PC-3 (cell line): ENCODE measurements at places on chromosomes 7 and 10. TPM values are rescaled to one million over a fixed set of nuclear protein-coding genes. Genes with fewer than 3 reads are reported as not detected.

- no peaks in the 10 kb centered on the region for H3K27me3 ChIP-seq
- H3K36me3 ChIP-seq, result no peaks in the 10 kb centered on the region
- no peak overlapping the region for H3K27ac ChIP-seq
- H3K4me3 ChIP-seq, result no peak overlapping the region
Observed at GRCh38 chr7:94054130-94054529, 50.0 kb upstream of the BET1 start.

GRCh38 chr7:833601-834258 lies 1.5 kb downstream of the SUN1 start:
- H3K4me1 ChIP-seq, result peaks cover 58% of the 10 kb centered on the region
- H3K27ac ChIP-seq, result peak overlapping the region; percentile 99
- H3K27me3 ChIP-seq, result no peaks in the 10 kb centered on the region
- H3K4me3 ChIP-seq, result no peak overlapping the region
- peaks cover 9% of the 10 kb centered on the region for H3K36me3 ChIP-seq
- no peak for DNase-seq

Gene APBB1IP
- total RNA-seq, result not detected in 2 replicates

Gene TMEM225B
- not detected in 2 replicates for total RNA-seq

Gene SFRP5
- total RNA-seq, result not detected in 2 replicates

Gene PVRIG
- total RNA-seq, result not detected in 2 replicates

Gene VKORC1L1
- 7.6 and 9.4 TPM in 2 replicates for total RNA-seq

DNA sequence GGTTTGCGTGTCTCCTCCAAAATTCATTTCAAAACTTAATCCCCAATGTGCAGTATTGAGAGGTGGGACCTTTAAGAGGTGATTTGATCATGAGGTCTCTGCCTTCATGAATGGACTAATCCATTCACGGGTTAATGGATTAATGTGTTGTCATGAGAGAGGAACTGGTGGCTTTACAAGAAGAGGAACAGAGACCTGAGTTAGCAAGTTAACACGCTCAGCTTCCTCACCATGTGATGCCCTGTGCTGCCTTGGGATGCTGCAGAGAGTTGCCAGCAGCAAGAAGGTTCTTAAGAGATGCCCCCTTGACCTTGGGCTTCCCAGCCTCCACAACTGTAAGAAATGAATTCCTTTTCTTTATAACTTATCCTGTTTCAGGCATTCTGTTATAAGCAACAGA lies 3.7 kb upstream of the TCTN3 start:
- no peaks in the 10 kb centered on the region for H3K27me3 ChIP-seq
- DNase-seq, result no peak
- H3K4me3 ChIP-seq, result no peak overlapping the region
- no peaks in the 10 kb centered on the region for H3K36me3 ChIP-seq
- H3K4me1 ChIP-seq, result peaks cover 4% of the 10 kb centered on the region; the same call in 1 of the 2 replicates

GRCh38 chr7:92806496-92806895 lies 29.9 kb downstream of the CDK6 start:
- H3K27me3 ChIP-seq, result no peaks in the 10 kb centered on the region
- no peak for DNase-seq
- H3K4me1 ChIP-seq, result peaks cover 21% of the 10 kb centered on the region
- peaks cover 5% of the 10 kb centered on the region; the same call in 1 of the 2 replicates for H3K36me3 ChIP-seq
- no peak overlapping the region for H3K4me3 ChIP-seq

Gene RAPGEF5
- total RNA-seq, result 5.6 and 10.8 TPM in 2 replicates

- peaks cover 8% of the 10 kb centered on the region for H3K4me1 ChIP-seq
- H3K36me3 ChIP-seq, result no peaks in the 10 kb centered on the region
- no peak overlapping the region for H3K27ac ChIP-seq
- DNase-seq, result no peak
- H3K4me3 ChIP-seq, result no peak overlapping the region
- no peaks in the 10 kb centered on the region for H3K27me3 ChIP-seq
Observed at GRCh38 chr10:51547941-51548340, 151.5 kb downstream of the CSTF2T start.

GRCh38 chr7:34140066-34140465 lies 234.7 kb downstream of the BMPER start:
- peaks cover 29% of the 10 kb centered on the region for H3K27me3 ChIP-seq
- H3K36me3 ChIP-seq, result no peaks in the 10 kb centered on the region
- no peak for DNase-seq
- H3K4me3 ChIP-seq, result no peak overlapping the region
- no peaks in the 10 kb centered on the region for H3K4me1 ChIP-seq

Gene PPP1R17
- not detected in 2 replicates for total RNA-seq

DNA sequence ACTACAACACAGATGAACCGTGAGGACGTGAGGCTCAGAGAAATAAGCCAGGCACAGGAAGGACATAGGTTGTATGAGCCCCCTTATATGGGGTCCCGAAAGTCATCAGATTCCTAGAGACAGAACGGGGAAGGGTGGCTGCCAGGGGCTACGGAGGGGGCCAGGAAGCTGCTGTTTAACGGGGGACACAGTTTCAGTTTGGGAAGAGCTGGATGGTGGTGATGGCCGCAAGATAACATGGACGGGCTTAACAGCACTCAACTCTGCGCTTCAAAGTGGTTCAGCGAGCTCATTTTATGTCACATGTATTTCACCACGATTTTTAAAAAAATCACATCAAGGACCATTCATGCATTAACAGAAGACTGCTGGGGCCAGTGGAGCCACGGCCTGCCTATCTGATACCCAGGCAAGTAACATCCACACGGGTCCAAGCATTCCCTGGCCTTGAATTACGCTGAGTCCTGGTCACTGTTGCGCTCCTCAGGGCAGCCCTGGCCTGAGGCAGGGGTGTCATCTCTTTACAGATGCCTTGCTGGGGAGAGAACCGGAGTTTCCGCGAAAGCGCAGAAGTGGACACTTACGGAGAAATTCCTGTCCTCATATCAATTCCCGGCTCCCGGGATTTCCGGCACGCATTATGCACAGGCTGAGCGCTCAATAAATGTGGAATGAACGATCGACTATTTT lies 1.5 kb downstream of the CARD11 start:
- H3K27ac ChIP-seq, result no peak overlapping the region
- DNase-seq, result no peak
- H3K4me1 ChIP-seq, result 0 out of 2 replicates have a peak, but pooled peaks cover 6% of the 10 kb centered on the region
- H3K36me3 ChIP-seq, result no peaks in the 10 kb centered on the region

DNA sequence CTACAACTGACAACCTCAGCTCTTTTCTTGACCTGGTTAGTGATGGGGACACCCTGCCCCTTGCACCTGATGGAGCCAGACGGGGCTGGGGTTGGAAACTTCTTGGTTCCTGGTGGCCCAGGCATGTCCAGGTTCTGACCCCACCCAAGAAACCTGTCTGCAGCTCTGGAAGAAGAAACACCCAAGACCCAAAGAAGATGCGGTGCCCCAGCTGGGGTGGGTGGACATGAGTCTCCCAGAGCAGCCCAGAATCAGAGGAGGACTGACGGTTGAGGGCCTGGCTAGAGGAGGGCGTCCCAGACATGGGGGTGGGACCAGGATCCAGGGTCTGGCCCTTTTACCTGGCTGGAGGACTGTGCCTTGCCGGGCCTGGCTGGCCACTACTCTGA lies 202.4 kb downstream of the GLRX3 start:
- no peaks in the 10 kb centered on the region for H3K27me3 ChIP-seq
- H3K4me1 ChIP-seq, result no peaks in the 10 kb centered on the region
- DNase-seq, result no peak
- no peak overlapping the region for H3K4me3 ChIP-seq
- H3K36me3 ChIP-seq, result no peaks in the 10 kb centered on the region
- no peak overlapping the region for H3K27ac ChIP-seq

Gene CDK14
- total RNA-seq, result 6.6 and 8.2 TPM in 2 replicates

- no peak overlapping the region for H3K4me3 ChIP-seq
- H3K27ac ChIP-seq, result no peak overlapping the region
- DNase-seq, result no peak
- H3K36me3 ChIP-seq, result no peaks in the 10 kb centered on the region
- H3K27me3 ChIP-seq, result no peaks in the 10 kb centered on the region
Observed at GRCh38 chr7:35657125-35657524, 37.8 kb downstream of the HERPUD2 start.

GRCh38 chr10:110946496-110946895 lies 27.1 kb downstream of the SHOC2 start:
- H3K27ac ChIP-seq, result no peak overlapping the region
- H3K4me1 ChIP-seq, result no peaks in the 10 kb centered on the region
- no peak overlapping the region for H3K4me3 ChIP-seq
- no peaks in the 10 kb centered on the region for H3K27me3 ChIP-seq
- H3K36me3 ChIP-seq, result no peaks in the 10 kb centered on the region
- no peak for DNase-seq

- H3K27ac ChIP-seq, result no peak overlapping the region
- H3K4me1 ChIP-seq, result no peaks in the 10 kb centered on the region
- H3K36me3 ChIP-seq, result no peaks in the 10 kb centered on the region
- H3K27me3 ChIP-seq, result no peaks in the 10 kb centered on the region
Observed at GRCh38 chr7:64651203-64651602, 14.7 kb upstream of the ZNF107 start.

Gene SH3PXD2A
- total RNA-seq, result 2.9 and 3.4 TPM in 2 replicates

DNA sequence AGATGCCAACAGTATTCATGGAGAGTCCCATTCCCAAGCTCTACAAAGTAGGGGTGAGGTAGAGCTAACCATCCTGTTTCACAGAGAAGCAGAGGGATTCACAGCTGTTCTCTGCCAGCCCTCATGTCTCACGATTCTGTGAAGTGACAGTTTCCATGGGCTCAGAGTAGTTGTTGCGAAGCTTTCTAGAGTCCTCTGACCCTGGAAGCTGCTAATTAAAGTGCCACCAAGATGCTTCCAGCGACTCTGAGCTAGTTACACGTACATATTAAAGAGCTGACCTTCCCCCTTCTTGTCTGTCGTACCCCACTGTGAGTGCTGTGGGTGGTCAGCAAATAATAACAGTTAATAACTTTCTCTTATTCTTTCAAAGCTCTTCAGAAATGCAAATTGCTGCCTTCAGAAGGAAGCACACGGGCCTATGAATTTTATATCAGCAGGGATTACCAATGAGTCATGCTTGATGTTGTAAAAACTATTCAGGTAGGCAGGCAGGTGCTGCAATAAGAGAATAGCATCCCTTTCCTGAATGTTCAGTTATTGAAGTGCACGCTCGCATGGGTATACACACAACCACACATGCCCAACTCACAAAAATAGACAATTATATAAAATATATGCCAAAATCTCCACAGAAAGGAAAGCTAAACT lies 34.1 kb downstream of the DNAJB9 start:
- no peak overlapping the region for H3K4me3 ChIP-seq
- no peak overlapping the region for H3K27ac ChIP-seq
- no peaks in the 10 kb centered on the region; the same call in 1 of the 2 replicates for H3K4me1 ChIP-seq
- DNase-seq, result peak; percentile 22
- peaks cover 10% of the 10 kb centered on the region for H3K27me3 ChIP-seq

GRCh38 chr10:73759512-73760115 lies 15.4 kb downstream of the SEC24C start:
- no peaks in the 10 kb centered on the region for H3K27me3 ChIP-seq
- no peak overlapping the region for H3K4me3 ChIP-seq
- H3K4me1 ChIP-seq, result peaks cover 43% of the 10 kb centered on the region
- H3K27ac ChIP-seq, result no peak overlapping the region

DNA sequence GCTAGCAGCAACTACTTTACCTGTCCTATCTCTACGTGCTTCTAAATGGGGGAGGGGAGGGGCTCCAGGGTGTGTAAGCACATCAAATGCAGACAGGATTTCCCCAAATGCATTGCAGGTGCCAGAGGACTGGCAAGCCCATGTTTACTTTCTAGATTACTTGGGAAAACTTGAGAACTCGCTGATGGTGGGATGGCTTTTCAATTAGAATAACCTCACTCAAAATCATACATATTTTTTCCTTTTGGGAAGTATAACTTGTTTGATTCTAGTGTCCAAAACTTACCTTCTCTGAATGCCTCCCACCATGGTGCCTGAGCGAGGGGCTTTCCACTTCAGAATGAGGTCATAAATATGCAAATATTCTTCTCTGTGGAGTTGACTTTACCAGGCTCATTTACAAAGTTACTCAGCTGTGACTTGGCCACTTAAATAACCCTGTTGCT lies 191.3 kb upstream of the RHOBTB1 start:
- DNase-seq, result no peak
- peaks cover 11% of the 10 kb centered on the region for H3K4me1 ChIP-seq
- H3K27ac ChIP-seq, result no peak overlapping the region
- no peak overlapping the region for H3K4me3 ChIP-seq
- H3K27me3 ChIP-seq, result no peaks in the 10 kb centered on the region

Gene LRRN3
- not detected in 2 replicates for total RNA-seq

DNA sequence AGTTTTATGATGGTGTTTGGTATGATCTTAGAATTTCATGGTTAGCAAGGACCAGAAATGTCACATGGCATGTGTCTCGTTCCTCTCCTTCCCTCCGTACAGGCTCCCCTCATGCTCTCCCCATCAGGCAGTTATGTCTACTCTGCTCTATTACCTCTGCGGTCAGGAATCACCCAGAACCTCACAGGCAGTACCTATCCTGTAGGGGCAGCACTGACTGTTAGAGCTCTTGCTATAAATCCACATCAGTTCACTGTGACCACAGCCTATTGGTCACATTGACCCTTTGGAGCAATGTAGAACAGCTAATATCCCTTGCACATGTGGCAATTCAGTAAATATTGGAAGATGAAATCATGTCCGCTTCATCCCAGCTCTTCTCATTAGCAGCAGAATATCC lies 151.8 kb downstream of the WNT2 start:
- DNase-seq, result no peak
- H3K27ac ChIP-seq, result no peak overlapping the region
- H3K4me3 ChIP-seq, result no peak overlapping the region
- peaks cover 8% of the 10 kb centered on the region; the same call in 1 of the 2 replicates for H3K36me3 ChIP-seq

Gene PDK4
- total RNA-seq, result 0.63 and 3.2 TPM in 2 replicates
